ENCODE measurements at places on chromosomes 4 and X.

DNA sequence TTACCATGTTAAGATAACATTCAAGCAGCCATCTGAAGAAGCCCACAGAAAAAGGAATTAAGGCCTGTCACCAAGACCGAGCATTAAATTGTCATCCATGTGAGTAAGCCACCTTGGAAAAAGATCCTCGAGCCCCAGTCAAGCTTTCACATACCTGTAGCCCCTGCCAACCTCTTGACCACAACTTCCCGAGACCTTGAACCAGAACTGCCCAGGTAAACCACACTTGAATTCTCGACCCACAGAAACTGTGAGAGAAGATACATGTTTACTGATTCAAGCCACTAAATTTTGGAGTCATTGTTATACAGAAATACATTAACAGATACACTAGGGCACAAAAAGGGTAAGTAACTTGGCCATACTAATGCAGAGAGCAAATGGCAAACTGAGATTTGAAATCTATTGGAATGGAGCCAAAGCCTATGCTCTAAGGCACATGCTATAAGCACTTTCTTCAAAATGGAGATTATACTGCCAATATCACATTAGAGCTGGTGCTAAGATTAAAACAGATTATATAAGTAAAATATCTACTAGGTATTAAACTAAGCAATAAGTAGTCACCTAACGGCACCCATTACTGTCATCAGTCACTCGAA is 49.5 kb downstream of the FAM13A start:
- DNase-seq = no peak

GRCh38 chrX:13099121-13099520 is 54.7 kb upstream of the FAM9C start:
- no peak for DNase-seq

GRCh38 chr4:157271166-157271869 is 50.8 kb downstream of the GRIA2 start:
- no peak for DNase-seq

DNA sequence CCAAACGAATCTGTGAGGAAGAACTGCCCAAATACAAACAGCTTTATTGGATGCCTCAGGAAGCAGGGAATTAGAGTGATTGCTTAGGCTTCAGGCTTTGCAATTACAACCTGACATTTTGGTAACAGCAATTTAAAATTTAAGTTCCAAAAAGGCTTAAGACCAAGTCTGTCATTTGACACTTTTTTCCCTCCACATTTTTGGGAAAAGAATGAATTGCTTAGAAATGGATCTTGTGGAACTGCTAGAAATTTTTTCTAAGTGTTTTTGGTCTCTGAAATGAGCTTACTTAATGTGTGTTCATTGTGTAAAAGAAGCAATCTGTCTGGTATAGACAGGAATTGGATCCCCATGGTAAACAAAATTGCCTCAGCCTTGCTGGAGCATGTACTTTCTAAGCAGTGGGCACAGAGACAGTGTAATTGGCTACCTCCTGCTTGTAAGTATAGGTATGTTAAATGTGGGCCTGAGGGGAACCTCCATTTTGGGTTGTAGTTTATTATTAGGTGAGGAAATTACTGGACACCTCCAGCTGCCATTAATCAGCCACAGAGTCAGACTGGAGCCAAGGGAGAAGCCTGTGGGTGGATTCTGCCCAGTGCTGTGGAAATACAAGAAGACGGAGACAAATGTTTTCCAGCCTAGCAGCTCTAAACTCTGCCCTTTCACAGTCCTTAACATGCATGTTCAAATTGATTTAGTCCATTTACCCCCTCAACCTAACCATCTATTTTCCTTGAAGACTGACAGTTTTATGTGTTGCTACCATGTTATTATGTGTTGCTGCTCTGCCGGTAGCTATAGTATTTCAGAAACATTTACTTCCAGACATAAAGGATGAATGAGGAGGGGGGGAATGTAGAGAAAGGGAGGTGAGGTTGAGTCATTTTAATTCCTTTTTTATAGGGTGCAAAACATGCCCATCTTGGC is 473.0 kb downstream of the SPRY1 start:
- DNase-seq = no peak

- no peak for DNase-seq
These were observed 24.3 kb downstream of the SHROOM3 start for GRCh38 chr4:76459291-76459723.

- no peak for DNase-seq
These were observed 1.4 kb downstream of the MXD4 start for GRCh38 chr4:2260344-2261109.

DNA sequence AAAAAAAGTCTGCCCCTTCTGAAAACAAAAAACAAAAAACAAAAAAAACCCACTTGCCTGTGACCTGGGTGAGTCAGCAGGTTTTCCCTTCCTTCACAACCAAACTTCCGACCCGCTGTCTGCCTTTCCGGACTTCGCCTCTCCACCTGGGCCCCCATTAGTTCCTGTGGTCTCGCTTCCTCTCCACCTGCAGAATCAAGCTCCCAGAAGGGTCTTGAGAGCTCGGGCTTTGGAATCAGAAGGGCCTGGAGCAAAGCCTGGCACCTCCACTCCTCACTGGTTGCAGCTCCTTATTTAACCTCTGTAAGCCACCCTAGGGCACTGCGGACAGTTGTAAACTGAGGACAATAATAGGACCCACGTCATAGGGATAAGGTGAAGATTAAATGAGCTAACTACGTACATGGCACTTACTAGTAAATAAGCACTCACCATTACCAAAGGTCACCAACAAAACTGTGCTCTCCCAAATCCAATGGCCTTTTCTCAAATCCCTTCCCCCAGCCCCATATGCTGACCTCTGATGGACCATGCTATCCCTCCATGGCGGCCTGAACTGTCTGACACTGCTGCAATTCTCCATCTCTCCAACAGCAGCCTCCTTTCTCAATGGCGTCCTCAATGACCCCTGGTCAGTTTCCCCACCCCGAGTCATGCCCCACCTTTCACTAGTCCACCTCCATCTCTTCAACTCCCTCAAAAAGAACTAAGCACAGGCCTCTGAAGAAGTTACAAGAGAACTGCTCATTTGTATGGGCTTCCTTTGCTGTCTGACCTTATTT is 64.2 kb downstream of the IRF2 start:
- DNase-seq = peak; percentile 33

- DNase-seq = no peak
These were observed 37.7 kb upstream of the TASL start for GRCh38 chrX:30615229-30615628.

DNA sequence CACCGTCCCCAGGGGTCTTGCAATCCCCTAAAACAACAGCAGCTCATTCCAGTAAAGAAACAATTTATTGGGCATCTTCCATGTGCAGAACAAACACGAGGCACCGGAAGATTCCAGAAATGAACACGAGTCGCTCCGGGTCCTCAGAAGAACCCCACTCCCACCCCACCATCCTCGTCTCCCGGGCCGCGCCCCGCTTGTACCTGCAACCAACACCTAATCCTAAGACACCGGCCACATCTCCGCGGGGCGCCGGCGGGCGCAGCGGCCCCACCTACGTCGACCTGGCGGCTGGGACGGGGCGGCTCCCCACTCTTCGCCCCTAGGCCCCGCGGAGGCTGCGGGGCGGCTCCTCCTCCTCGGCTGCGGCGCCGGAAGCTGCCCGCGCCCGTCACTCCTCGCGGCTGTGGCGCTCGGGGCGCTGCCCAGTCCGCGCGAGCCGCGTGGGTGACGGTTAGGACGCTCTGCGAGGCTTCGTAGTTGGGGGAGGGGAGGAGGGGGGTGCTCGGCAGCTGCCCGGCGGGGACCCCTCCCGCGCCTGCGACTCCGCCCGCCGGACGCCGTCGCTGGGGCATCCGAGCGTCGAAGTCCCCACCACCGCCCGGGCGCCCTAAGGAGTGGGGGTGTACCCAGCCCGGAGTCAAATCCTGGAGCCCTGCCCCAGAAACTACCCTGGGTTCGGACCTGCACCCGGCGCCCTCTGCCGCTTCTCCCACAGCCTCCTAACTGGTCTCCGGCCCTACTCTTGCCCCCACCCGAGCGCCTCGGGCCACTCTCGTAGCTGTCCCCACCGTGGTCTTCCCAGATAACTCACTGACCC is at the start of gene CCDC158:
Gene CCDC158, minus strand, starts transcription at position 380 of the 820 bp plus-strand sequence. CDS start 17,934 bp downstream, outside the sequence.
- DNase-seq = no peak

- no peak for DNase-seq
These were observed 171.9 kb downstream of the TMA16 start for GRCh38 chr4:163666332-163666873.

- no peak for DNase-seq
These were observed 2.7 kb downstream of the ALAS2 start for GRCh38 chrX:55028040-55028439.
